ENCODE measurements at places on chromosomes 3 and 15. TPM values are rescaled to one million over a fixed set of nuclear protein-coding genes. Genes with fewer than 3 reads are reported as not detected.

GRCh38 chr3:55795296-55795695 is 308.2 kb upstream of the WNT5A start:
- no peak for DNase-seq

The RARB gene
- total RNA-seq: 25.6 TPM

GRCh38 chr3:43473737-43474136 is 148.1 kb downstream of the ANO10 start:
- no peak for DNase-seq

The CCDC12 gene
- total RNA-seq: 36.0 TPM

DNA sequence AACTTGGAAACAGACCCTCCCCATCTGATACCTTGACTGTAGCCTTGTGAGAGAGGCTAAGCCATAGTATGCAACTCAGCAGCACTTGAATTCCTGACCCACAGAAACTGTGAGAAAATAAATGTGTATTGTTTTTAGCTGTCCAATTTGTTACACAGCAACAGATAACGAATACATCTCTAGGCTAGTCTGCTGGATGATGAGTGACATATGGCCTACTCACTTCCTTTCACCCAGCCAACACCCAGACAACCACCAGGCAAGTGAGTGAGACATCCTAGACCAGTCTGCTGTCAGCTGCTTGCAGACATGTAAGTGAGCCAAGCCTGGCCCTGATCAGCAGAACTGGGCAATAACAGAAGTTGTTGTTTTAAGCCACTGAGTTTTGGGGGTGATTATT is 19.2 kb upstream of the SMAD6 start:
- DNase-seq: no peak

The ACKR2 gene
- 0.74 TPM for total RNA-seq

- DNase-seq: peak; percentile 24
Measured at GRCh38 chr3:170470063-170471016, 51.7 kb downstream of the CLDN11 start.

DNA sequence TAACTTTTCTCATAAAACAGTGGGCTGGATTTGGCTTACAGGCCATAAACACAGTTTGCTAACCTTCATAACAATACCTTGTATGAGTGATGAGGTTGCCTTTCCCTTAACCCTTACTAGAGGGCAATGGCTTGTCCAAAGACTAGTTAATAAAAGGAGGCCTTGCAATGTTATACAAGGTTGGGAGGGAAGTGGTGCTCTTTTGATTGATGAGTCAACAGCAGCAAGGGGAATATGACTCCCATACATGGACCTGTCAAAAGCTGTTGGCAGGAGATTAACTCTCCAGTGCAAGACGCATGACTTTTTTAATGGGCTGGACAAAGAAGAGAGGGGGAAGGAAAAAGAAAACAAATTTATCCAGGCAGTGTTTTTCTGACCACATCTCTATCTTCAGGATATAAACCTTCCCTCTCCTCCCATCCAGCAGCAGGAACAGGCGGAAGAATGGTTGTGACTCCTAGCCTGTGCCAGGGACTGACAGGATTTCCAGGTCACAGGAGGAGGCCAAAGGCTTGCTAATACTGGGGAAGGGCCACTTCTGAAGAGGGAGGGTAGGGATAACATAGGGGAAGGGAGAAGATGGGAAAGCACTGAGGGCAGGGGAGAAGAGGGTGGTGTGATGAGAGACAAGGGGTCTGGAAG is 35.2 kb upstream of the ARL14 start:
- peak; percentile 41 for DNase-seq

The SERINC4 gene
- not detected for total RNA-seq

DNA sequence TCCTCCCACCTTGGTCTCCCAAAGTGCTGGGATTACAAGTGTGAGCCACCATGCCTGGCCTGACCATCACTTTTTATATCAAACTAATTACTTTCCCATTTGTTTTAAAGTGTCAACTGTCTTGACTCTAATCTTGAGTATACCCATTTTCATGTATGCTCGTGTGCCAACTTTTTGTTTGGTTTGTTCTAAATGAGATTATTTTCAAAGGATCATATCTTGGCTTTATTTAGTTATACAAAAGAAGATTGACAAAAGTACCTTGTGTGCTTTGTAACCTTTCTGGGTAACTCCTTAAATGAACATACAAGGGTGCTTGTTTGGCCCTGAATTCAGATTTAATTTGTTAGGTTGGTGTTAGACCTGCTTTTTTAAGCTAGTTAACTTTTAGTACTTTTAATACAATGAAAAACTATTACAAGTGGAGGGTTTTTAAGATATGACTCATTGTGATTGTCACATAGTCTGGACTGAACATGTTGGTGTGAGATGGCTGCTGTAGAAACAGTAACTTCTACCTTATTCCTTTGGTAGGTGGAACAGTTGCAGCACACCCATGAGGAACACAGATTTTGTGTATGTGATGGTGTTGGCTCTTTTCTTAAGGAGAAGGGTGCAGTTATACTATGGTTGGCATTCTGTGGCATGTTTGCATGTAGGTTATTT is 10.7 kb downstream of the KIF23 start:
- DNase-seq: no peak

The LIPH gene
- 14.8 TPM for total RNA-seq

DNA sequence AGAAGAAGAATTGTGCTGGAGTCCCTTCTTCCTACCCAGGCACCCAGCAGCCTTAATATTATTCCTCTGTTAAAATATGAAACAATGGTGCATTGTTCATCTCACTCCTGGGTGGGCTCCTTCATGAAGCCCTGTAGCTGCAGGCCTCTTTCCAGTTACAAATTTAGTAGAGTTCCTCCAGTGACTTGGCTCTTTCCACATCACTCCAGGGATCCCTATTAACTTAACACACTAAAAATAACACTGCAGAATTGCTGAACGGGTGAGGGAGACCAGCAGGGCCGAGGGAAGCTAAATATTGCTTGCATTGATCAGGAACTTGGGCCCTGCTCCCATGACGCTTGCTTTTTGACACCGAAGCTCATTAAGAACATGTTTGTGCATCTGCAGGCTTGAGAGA is 142.3 kb downstream of the PDCD6IP start:
- DNase-seq: no peak

DNA sequence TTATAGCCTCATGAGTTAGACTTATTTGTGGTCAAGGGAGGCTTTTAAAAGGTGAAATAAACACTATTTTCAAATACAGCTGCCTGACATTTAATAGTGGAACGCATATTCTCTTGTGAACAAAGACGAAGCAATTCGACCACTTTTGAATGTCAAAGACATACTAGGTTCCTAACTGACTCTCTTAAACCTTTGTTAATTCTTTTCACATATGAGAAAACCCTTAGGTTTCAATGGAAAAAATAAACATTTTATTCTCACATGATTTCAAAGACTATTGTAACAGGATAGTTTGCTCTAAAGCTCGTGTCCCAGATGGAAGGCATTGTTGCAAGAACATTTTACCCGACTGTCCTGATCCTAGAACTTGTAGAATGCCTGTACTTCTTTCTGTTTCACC is 74.8 kb upstream of the BOC start:
- DNase-seq: no peak

DNA sequence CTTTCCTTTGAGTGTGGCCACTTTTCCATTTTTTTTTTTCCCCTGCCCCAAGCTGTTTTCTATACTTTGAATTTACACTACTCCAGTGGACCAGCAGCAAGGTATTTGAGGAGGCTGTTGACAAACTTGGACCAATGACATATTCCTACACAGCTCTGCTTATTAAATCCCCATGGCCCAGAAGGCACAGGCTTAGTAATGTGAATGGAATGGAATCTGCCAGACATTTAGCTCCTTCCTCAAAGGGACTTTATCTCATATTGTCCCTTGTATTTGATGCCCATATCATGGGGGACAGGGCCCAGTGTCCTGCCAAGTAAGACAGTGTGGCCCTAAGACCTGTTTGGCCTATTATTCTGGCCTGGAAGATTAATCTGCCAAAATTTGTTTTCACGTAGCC is 107.5 kb downstream of the CHCHD6 start:
- no peak for DNase-seq

The RAD51 gene
- 22.3 TPM for total RNA-seq

DNA sequence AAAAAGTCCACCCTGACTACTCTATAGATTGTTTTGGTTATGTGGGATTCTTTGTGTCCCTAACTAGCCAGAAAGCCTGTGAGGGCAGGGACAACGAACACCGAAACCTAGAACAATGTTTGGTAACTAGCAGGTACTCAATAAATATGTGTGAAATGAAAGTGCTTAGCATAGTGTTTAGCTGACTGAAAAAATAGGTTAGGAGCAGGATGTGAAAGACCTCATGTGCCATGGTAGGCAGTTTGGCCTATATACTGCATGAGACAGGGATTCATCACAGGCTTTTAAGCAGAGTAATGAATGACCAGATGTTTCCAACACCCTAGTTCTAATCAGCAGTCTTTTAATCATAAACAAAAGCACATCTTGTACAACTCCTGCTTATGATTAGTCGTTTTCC is 64.2 kb downstream of the MYO5A start:
- DNase-seq: no peak
